Muscle of leg (tissue), 16 donors: ENCODE measurements at places on chromosomes 5 and 9. TPM values are rescaled to one million over a fixed set of nuclear protein-coding genes. Genes with fewer than 3 reads are reported as not detected.

CDX1 gene
- total RNA-seq = 0.27 TPM

PCDHB11 gene
- 4.3 TPM for total RNA-seq

PCDHB12 gene
- 2.4 TPM for total RNA-seq

DNA sequence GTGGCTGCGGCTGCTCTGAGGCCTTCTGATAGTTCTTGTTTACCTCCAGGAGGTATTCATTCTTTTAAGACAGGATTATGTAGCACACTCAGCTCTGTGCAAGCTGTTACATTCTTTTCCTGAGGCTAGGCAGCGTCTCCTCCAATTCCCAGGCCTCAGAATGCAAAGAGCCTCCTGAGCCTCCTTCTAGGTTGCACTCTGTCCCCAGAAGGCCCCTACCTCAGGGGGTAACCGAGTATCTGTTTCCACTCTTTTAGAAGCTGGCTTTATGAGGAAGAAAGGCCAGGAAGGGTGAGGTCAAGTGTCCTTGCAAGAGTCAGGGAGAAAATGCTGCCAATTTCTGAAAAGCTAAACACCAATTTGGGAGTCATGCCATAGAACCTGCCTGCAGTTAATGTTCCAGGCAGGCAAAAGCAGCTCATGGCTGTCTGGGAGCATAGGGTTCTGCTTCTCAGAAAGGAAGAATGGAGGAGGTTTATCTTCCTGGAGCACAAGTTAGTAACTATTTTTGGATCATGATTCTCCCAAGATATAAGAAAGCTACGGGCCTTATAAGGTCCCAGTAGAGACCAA is 178.9 kb downstream of the SEMA6A start:
- DNase-seq = no peak

- peak; percentile 63 for DNase-seq
Measured at GRCh38 chr9:98943682-98944056, at the start of gene COL15A1. TSS of gene COL15A1 (plus strand) at chr9:98943907. CDS start at chr9:98944062, 155 bp downstream.

- DNase-seq = no peak
Measured at GRCh38 chr5:117058740-117059139, 484.1 kb upstream of the SEMA6A start.

DNA sequence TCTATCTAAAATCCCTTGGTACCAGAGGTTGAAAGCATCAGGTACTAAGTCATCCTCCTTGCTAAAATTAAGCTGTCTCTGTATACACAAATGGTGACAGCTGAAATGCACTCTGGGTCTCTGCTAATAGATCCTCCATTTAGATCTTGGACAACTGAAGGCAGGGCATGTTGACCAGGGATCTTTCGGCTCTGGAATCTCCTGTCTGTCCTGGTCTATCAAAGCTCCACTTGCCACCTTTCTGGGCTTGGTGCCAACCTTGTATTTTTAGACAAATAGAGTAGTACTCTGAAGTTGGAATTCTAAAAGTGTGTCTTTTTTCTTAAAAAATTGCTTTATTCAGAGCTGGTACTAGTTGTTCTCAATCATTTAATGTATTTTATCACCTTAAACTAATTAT is 135.2 kb upstream of the HMHB1 start:
- peak; percentile 46 for DNase-seq

DNA sequence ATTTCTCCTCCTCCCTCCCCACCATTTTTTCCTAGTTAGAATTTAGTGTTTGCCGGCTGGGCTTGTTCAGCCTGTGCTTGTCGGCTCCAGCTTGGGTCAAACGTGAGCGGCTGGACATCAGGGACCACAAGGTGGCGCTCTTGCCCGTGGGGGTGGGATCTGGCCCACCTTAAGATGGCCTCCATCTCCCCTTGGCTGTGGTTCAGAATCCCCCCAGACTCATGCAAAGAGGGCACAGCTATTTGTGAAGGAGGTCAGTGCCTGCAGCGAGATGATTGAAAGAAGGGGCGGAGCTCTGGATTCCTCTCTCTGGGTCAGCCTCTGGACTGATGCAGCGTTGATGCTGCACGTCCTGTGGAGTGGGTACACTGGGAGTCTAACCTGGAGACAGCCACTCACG is 283.3 kb upstream of the TUT7 start:
- DNase-seq = peak; percentile 44

GRCh38 chr9:29609282-29609681 is 2036.0 kb upstream of the C9orf72 start:
- DNase-seq = no peak

SOX30 gene
- total RNA-seq = 0.09 TPM

KCNT1 gene
- total RNA-seq = 3.2 TPM

- no peak for DNase-seq
Measured at GRCh38 chr5:75463726-75464125, 47.7 kb downstream of the CERT1 start.

MRPS27 gene
- 45.7 TPM for total RNA-seq

- DNase-seq = no peak
Measured at GRCh38 chr5:59173578-59173977, 590.7 kb downstream of the RAB3C start.

PCDHGB5 gene
- 4.3 TPM for total RNA-seq

GRCh38 chr9:4750023-4750673 is 9.1 kb upstream of the AK3 start:
- peak; percentile 57 for DNase-seq

DNA sequence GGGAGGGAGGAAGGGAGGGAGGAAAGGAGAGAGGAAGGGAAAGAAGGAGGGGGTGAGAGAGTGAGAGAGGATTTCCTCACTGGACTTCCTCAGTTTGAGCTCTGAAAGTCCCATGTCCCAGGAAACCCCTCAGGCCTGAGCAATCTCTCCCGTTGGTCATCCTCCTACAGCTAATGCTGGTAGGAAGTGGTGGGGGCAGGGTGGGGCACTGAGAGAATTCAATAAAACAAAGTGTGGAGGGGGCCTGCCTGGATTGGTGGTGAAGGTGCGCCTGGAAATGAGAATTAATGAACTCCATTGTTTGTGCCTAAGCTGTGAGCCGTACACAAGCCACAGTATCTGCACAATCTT is 195.0 kb downstream of the RGS3 start:
- no peak for DNase-seq

DNA sequence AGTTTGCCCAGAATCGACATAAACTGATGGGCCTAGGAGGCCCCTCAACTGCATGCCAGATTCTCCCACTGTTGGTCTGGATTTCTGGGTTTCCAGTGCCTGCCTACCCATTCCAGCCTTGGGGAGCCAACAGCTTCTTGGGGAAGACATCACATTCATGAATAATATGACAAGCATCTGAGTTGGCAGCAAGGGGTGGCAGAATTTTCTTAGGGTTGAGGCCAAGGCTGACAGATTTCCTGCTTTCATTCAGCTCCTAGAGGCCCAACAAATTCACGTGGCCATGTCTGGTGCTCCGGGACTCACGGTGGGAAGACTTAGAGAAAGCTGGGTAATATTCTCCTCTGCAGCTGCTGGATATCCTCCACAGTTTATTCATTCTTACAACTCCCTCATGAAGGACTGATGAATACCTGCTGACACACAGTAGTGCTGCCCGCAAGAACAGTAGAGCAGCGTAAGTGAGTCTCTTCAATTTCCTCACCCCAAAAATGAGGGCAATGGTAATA is 305.0 kb upstream of the TNC start:
- no peak for DNase-seq

DBH gene
- total RNA-seq = not detected

- peak; percentile 37 for DNase-seq
Measured at GRCh38 chr5:108168915-108169314, 213.0 kb downstream of the FBXL17 start.

DNA sequence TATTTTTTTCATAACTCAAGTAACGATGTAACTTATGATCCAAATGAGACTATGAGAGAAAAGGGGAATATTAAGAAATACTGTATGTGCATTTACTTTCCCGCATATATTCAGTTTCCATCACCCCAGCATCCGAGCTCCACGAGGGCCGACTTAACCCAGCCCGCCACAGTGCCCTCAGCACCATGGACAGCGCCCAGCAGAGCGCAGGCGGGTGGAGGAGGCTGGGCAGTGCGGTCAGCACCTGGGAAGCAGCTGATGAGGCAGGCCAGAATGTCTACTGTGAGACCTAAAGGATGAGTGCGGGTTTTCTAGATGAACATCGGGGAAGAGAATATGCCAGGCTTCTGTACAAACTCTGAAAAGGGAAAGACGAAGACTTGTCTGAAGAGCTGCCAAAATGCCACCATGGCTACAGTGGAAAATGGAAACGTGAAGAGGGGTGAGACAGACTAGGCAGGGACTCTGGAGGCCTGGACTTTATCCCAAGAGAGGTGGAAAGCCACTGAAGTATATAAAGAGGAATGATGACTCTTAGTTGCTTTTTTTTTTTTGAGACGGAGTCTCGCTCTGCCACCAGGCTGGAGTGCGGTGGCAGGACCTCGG is 34.5 kb upstream of the MED27 start:
- peak; percentile 75 for DNase-seq

GRCh38 chr5:179840766-179841165 is 17.9 kb downstream of the MRNIP start:
- DNase-seq = no peak

PCDHGA2 gene
- 1.6 TPM for total RNA-seq

GRCh38 chr5:89934069-89934468 is 475.5 kb downstream of the CETN3 start:
- DNase-seq = no peak

DNA sequence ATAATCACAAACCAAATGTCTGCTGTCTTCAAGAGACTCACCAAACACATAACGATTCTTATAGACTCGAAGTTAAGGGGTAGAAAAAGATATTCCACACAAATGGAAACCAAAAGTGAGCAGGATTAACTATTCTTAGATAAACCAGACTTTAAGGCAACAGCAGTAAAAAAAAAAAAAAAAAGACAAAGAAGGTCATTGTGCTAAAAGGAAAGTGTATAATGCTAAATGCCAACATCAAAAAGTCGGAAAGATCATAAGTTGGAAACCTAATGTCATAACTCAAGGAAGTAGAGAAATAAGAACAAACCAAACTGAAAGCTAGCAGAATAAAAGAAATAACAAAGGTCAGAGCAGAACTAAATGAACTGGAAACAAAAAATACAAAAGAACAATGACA is 714.6 kb downstream of the SEMA5A start:
- DNase-seq = no peak

DNA sequence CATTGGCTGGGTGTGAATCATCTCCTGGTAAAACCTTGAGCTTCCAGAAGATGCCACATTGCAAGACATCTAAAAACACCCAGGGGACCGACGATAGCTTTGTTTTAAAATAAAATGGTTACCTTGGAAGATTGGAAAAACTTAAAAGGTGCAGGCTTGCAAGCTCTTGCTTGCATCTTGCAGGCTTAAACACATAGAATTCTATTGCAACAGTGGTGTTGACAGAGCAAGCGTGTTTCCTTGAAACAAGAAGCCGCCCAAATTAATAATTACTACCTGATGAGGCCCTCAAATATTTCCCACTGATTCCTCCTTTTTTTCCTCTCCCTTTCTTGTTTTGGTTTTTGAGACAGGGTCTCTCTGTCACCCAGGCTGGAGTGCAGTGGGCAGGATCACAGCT is 137.1 kb upstream of the BASP1 start:
- DNase-seq = no peak

- DNase-seq = no peak
Measured at GRCh38 chr5:120134944-120135343, 329.2 kb upstream of the PRR16 start.

DNA sequence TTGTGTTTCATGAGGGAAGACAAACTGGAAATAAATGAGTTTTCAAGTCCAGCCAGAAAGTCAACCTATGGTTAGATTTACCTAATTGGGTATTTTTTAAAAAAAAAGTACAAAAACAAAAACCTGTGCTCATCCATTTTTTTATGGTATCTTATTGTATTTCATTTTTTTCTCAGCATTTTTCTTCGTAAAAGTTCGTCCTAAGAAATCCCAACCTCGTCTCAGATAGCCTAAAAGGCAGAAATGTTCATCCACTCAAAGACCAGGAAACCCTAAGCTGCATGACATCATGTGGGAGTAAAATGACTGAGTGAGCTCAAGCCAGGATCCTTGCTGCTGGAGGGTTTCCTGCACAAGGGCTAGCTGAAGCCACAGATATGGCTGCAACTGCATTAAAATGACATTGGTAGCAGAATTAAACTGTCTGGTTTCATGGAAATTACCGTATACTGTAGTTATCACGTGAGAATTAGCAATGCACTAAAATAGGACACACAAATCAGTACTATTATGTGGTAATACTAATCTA is 70.4 kb downstream of the NFIB start:
- DNase-seq = peak; percentile 77

IFNB1 gene
- not detected for total RNA-seq

GRCh38 chr5:61465066-61465465 is 133.0 kb downstream of the ZSWIM6 start:
- DNase-seq = no peak

DNA sequence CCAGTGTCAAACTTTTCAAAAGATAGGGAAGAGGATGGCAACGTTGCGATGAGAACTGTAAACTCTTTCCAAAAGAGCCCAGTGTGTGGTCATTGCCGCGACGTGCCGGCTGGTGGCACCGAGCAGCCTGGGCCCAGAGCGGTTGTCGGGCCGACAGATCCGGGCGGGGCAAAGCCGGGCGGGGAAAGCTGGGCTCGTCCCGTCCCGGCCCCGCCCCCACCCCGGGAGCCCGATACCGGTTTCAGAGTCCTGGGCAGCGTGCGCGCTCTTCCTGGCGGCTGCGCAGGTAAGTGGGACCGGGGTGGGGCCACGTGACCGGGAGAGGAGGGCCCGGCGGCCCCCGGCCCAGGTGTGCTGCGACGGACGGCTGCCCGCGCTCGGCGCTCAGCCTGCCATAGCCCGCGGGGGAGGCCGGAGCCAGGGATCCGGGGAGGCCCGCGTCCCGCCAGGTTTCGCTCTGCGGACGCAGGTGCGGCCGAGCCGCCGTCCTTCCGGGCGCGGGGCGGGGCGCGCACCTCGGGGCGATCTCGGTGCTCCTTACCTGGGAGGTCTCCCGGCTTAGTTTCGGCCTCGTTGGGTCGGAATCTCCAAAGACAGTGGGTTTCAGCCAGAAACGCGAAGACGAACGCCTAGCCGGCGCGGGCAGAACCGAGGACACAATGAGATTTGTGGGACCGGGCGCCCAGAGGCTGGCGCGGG is at the start of gene MARVELD2:
Gene MARVELD2 (plus strand): TSS at position 232 of the 699 bp plus-strand sequence. CDS start 4,270 bp downstream, outside the sequence.
- peak; percentile 21 for DNase-seq

SLC36A3 gene
- not detected for total RNA-seq

C7 gene
- 2.3 TPM for total RNA-seq

DNA sequence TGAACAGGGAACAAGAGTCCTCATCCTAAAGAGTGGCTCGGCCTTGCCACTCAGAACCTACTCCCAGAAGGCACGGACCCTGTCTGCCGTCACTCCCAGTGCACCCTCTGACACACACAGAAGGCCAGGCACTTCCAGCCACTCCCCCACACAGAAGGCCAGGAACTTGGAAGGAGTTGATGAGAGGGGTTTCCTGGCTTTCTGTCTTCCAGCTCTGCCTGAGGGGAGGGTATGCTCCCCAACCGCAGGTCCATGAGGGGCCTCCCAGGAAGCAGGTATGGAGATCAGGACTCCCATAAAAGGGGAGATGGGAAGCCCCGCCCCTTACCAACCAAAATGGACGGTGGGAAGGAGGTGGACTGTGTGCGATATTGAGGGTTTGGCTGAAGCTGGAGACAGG is 247.6 kb upstream of the IRX4 start:
- no peak for DNase-seq

- DNase-seq = peak; percentile 17
Measured at GRCh38 chr5:130908186-130908585, 256.9 kb downstream of the HINT1 start.

GRCh38 chr5:168151041-168151440 is 140.4 kb upstream of the WWC1 start:
- DNase-seq = no peak
